Fibroblast of lung (primary cell): ENCODE measurements at places on chromosomes 12 and 14. TPM values are rescaled to one million over a fixed set of nuclear protein-coding genes. Genes with fewer than 3 reads are reported as not detected.

The TMEM119 gene
- total RNA-seq, result 132 and 358 TPM in 2 replicates

DNA sequence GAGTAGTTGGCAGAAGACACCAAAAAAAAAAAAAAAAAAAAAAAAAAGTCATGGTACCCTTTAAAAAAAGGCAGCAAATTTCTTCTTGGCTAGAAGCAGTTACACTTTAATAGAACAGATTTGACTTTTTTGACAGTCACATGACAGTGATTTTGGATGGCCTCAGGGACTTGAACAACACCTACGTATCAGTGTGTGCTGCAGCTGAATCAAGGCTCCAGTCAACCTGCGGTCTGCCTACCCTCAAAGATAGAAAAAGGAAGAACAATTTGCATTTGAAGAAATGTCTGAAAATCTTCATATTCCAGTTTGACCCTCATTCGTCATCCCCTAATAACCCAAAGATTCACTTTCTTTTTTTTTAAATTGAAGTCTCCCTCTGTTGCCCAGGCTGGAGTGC is 53.9 kb downstream of the MDM2 start:
- DNase-seq, result no peak

The CIROP gene
- 0.17 and 1.0 TPM in 2 replicates for total RNA-seq

- DNase-seq, result no peak
Measured at GRCh38 chr14:101950100-101950499, 14.3 kb upstream of the DYNC1H1 start.

GRCh38 chr12:12691549-12691948 is 4.4 kb downstream of the GPR19 start:
- DNase-seq, result no peak

The RAB35 gene
- 23.4 and 29.7 TPM in 2 replicates for total RNA-seq

GRCh38 chr14:58428118-58428683 is 682 bp downstream of the KIAA0586 start:
- DNase-seq, result peak; percentile 62

DNA sequence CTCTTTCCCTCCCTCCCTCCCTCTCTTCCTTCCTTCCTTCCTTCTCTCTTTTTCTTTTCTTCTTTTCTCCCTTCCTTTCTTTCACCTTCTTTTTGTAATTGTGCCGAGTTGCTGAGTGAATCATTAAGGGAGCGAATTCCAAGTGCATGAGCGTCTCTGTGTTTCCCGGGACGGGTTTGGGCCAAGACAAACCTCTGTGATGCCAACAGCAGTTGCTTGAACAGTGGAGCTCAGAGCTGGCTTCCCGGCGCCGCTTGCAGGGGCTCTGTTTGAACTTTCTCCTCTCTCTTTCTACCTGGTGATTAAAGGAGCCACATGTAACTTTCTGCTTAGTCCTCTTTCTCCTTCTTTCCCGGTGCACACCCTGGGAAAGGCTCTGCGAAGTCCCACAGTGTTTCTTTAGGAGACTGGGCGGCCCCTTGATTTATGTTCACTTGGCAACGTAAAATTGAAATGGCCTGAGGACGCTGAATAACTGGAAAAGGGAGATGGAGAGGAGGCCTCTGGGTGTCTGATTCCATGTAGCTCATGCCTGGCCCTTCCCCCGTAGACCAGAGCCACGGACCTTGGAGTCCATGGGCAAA is 33.7 kb upstream of the MAP1LC3B2 start:
- DNase-seq, result peak; percentile 96

- DNase-seq, result no peak
Measured at GRCh38 chr12:76921100-76921471, 42.3 kb upstream of the CSRP2 start.

GRCh38 chr14:61591862-61592261 is 103.5 kb upstream of the HIF1A start:
- DNase-seq, result no peak

- DNase-seq, result peak; percentile 57
Measured at GRCh38 chr12:76030341-76031080, 1.1 kb downstream of the PHLDA1 start.

DNA sequence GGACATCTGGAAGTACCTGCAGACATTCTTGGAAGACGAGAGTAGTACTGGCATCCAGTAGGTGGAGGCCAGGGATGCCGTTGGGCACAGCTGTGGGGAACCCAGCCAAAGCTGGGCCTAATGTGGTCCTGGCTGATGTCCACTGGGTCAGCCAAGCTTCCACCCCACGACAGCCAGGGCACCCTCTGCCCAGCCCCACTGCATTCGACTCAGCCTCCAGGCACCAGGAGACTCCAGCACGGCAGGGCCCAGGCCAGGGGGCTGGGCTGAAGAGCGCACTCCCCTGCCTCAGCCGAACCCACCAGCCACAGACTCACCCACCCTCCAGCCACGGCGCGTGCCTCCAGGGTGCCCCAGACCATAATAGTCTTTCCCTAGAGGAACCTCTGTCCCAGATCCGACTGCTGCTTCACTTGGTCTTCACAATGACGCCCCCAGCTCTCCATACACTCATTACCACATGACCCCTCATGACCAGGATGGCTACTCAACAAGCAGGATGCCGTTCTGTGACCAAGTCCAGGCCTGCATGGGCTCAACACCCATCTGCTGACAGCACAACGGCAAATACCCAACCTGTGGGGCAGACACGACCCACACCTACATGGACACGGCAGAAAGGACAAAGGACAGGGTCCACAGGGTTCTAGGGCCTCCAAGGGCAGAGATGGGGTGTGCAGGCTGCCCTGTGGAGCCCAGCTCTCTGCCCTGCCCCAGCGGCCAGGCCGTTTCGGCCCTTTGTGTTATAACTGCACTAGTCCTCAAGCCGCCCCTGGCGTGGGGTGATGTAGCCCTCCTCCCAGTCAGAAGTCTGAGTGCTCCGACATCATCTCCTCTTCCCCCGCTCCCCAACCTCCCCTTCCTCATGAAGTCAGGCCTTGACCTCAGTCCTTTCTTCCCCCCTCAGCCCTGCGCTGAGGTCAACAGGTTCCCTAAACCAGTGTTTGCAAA is 22.8 kb downstream of the ITPK1 start:
- DNase-seq, result no peak

The GLI1 gene
- total RNA-seq, result 1.0 and 2.0 TPM in 2 replicates

DNA sequence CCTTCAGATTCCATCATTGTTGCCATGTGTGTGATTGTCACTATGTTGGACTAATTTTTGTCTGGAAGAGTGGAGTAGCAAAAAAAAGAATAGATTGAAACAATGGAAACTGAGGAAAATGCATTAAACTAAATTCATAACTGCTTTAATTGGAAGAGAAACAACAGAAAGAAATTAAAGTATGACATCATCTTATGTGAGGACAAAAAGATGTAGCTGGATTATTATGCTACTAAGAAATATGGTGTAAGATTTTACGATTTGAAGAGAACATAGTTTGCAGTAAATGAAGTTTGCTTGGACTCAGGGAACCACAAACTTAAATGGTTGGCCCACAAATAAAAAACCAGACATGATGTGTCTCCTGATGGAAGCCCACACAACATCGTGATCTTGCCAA is 76.8 kb downstream of the PRKCH start:
- DNase-seq, result no peak

DNA sequence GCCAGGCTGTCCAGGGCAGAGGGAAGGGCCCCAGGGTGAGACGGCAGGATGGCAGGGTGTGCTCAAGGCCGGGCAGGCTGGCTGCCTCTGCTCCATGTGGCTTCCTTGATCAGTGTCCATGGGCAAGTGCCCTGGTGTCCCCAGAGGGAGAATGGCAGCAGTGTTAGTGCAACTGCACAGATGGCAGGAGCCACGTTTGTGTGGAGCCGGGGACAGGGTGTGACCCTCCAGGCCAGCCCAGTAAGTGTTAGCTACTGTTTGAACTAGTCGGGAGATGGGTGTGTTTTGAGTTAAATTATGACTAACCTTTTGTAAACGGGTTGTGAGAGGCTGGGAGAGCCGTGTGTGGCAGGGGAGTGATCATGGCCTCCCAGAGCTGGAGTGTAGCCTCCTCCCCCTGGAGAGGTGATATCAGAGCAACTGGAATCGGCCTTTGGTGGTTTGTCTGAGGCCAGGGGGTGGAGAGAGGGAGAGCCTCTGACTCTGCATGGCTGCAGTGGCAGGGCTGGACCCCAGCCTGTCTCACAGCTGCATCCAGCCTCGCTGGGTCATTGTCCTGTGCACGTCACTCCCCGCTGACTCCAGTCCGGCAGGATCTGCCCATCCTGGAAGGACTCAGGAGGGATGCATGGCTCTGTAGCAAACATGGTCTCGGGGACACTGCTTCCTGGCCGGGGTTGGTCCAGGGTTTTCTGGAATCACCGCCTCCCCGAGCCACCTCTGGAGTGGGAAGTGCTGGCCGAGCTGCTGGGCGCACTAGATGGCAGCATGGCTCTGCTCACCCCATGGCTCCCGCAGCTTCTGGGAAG is 27.8 kb downstream of the AACS start:
- peak; percentile 61 for DNase-seq

- DNase-seq, result peak; percentile 19
Measured at GRCh38 chr12:43835264-43835655, 621 bp upstream of the TMEM117 start.

DNA sequence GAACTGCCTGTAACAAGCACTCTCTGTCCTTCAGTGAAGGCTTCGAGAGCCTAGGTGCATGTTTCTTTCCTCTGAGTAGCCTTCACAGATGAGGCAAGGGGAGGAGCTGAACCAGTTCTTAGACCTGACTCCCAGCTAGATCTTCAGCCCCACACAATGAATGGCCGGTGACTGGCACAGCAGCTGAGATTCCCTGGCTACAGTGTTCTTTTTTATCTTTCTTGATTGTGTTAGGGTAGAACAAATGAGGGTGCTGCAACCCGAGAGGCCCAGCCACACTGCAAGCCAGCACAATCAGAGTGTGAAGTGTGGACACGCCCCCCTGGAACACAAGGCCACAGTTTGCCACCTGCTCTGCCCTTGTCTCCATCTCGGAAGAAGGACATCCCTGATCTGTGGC is 19.1 kb upstream of the COL2A1 start:
- no peak for DNase-seq

DNA sequence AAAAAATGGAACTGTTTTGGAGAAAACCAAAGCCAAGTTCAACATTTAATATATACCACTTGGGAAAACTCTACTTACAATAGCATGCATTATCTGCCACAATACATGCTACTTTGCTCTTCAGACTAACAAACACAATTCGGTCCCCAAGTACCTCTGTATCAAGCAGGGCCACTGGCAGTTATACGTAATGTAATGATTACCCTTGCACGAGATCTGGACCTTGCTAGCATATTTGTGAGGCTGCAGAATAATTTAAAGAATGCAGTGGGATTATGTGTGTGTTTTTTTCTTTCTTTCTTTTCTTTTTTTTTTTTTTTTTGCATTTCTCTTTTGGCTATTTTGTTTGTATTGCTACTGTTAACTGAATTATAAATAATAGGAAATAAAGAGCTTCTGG is 22.8 kb upstream of the PYGL start:
- DNase-seq, result no peak

DNA sequence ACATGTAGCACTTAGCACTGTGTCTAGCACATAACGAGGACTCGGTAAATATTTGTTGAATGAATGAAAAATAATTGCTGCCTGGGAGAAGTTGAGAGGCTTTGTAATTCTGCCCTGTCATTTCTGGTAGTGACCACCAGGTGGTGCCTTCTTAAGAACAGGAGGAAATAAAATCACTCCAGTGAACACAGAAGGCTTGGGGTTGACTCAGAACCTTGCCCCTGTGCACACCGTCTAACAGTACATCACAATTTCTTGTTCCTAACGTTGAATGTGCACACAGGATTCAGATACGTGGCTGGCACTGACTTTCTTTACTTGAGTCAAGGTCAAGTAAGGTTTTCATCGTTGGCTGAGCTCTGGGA is 91.8 kb downstream of the RGS6 start:
- no peak for DNase-seq

DNA sequence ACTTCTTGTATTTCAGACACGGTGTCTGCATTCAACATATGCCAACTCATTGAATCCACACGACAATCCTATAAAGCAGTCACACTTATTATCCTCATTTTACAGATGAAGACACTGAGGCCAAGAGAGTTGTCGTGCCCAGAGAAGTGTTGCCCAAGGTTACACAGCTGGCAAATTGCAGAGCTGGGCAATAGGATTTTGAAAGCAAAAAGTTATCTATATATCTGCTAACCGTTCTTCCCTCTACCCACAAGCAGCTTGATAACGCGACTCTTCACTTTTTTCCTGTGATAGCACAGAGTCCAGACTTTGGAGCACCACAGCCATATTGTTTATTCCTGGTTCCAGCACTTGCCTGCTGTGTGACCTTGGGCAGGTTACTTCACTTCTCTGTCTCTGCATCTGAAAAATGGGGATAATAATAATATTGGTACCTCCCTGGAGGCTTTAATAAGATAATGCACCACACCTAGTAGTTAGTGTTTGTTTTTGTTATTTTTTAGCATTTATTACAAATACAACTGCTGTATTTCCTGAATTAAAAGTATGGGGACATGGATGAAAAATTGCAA is 82.2 kb downstream of the CHST11 start:
- DNase-seq, result no peak

- no peak for DNase-seq
Measured at GRCh38 chr14:65813760-65814384, 401.3 kb downstream of the FUT8 start.

DNA sequence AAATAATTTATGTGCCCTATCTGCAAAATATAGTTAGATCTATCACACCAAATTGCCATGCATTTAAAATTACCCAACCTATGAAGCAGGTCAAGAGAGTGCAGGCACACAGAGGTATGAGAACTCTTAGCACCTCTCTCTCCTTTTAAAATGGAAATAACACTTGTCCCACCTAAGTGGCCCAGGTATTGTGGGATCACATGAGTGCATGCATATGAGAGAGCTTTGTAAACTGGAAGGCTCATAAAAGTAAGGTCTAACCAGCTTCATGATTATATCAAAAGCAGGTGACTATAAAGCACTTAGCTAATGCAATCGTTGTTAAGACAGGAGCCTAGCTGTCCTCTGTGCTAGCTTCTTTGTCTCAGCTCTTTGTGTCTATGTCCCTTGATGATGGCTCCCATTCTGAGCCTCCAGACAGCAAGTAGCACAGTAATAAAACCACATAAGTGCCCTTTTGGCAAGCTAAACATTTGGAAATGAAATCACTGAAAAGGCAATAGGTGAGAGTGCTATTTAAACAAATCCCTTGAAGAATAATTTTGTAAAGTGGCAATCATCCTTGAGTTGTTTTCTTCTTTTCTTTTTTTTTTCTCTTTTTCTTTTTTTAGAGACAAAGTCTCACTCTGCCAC is 219.0 kb downstream of the NTF3 start:
- DNase-seq, result no peak

- no peak for DNase-seq
Measured at GRCh38 chr12:39102474-39103209, 197.3 kb upstream of the CPNE8 start.

The ADAMTS20 gene
- total RNA-seq, result not detected in 2 replicates

GRCh38 chr12:51488281-51488680 is 63.6 kb downstream of the SLC4A8 start:
- DNase-seq, result peak; percentile 34

DNA sequence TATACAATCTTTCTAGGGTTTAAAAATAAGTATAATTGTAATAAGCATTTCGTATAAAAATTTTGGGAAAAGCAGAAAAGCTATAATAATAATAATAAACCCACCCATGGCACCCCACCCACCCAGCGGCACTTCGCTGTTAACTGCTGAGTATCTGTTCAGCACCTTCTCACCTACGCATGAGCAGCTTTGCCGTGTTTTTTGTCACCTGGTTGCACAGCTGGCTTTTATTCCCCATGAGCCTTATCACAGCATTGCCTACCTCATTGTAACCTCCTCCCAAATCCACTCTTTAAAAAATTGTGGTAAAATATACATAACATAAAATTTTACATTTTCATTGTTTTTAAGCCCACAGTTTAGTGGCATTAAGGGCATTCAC is 34.7 kb downstream of the CYP46A1 start:
- DNase-seq, result no peak
